ENCODE measurements at places on chromosomes 2 and 18. TPM values are rescaled to one million over a fixed set of nuclear protein-coding genes. Genes with fewer than 3 reads are reported as not detected.

The USP34 gene
- 70.0 TPM for total RNA-seq

DNA sequence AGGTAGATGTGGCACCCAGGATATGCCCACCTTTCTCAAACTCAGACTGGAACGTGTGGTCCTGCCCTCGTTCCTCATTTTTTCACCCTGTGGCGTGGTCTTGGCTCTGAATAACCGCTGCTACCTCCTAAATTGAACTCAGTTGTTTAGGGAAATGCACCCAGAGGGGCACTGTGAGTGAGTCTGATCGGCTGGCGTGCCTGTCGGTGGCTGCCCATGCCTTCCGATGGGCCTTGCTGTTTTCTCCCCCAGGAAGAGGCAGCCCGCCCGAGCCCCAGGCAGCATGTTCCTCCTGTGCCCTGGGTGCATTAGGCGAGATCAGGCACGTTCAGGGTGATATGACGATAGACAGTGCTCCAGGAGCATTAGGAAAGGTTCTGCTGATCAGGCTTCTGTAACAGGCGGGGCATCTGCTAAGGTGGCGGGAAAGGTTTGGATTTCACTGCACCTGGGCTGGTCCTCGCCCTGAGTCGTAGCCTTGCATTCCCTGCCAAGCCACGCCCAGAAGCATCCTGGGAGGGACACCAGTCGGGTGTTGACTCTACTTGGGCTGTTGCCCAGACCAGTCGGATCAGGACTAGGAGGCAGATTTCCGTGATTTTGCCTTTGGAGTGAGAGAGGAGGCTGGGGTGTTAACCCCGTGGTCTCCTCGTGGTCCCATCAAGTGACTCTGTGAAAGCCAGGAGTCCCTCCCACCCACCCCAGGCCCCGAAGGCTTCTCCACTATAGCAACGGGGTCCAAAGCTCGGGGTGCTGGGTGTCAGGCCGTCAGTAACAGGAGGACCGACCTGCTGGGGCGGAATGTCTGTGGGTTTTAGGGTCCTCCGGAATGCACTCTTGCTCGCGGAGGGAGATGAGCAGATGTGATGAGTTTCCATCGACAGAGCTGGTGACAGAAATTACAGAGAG, 75.1 kb downstream of the SH3BP4 start:
- DNase-seq = peak; percentile 69

The COPS7B gene
- total RNA-seq = 21.8 TPM

DNA sequence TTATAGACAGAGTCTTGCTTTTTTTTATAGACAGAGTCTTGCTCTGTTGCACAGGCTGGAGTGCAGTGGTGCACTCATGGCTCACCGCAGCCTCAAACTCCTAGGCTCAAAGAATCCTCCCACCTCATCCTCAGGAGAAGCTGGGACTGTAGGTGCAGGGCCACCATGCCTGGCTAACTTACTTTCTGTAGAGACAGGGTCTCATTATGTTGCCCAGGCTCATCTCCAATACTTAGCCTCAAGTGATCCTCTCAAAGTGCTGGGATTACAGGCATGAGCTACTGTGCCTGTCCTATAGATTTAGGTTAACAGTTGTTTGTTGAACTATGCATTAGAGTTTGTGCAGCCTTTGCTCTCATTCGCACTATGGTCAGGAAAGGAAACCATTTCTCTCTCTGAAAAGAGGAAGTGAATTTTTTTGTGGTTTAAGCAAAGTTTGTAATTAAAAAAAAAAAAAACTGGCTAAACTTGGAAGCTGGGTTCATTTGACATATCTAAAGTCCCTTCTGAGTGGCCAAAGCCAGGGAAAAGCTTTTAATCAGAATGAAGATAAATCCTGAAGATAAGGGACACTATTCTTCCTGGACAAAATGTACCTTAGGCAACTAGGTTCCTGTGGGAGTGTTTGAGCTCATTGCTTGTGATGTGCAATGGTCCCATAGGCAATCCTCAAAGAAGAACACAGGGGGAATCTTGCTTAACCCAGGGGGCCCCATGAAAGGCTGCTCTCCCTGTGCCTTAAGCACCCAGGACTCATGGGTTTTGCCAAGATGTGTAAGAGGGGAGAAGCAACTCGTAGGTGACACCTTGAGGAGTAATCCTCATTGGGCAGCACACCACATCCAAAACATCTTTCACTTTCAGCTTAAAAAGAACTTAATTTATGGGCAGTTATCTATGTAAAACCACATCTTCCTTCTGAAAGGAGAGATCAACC, 201.7 kb downstream of the MREG start:
- no peak for DNase-seq

The ADAM23 gene
- not detected for total RNA-seq

GRCh38 chr2:1492711-1493430, 79.6 kb downstream of the TPO start:
- DNase-seq = no peak

GRCh38 chr2:40282428-40282827, 169.5 kb downstream of the SLC8A1 start:
- peak; percentile 66 for DNase-seq

DNA sequence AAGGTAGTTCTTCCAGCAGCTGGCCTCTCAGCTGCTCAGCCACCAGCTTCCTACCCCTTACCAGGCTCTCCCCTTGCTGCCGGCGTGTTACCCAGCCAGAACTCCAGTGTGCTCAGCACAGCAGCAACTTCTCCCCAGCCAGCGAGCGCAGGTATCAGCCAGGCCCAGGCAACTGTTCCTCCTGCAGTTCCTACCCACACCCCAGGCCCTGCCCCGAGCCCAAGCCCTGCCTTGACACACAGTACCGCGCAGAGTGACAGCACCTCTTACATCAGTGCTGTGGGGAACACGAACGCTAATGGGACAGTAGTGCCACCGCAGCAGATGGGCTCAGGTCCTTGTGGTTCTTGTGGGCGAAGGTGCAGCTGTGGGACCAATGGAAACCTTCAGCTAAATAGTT, 52.0 kb downstream of the ZCCHC2 start:
- no peak for DNase-seq

GRCh38 chr2:61937886-61938285, 32.4 kb downstream of the COMMD1 start:
- DNase-seq = no peak

The PRKRA gene
- total RNA-seq = 82.5 TPM

The POTEI gene
- not detected for total RNA-seq

The COL4A3 gene
- 0.29 TPM for total RNA-seq

- no peak for DNase-seq
Observed at GRCh38 chr2:102253753-102254150, 57.6 kb upstream of the IL1RL1 start.

The DSG2 gene
- total RNA-seq = 0.10 TPM

DNA sequence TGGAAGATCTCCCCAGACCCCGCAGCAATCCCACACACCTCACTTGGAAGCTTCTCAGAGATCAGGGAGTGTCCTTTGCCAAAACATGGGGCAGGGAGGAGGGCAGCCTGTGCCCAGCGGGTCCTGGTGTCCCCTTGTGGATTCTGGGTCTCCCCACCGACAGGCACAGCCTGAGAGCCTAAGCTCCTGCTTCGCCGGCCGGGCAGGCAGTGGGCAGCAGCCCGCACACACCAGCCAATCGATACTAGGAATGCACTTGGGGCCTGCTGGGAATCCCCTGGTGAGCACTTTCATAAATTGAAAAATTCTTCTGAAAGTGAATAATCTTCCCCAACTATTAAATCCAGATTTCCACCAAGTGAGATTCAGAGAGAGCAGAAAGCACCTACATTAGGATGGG, 246.0 kb downstream of the ATAD2B start:
- no peak for DNase-seq

The ACADL gene
- not detected for total RNA-seq

DNA sequence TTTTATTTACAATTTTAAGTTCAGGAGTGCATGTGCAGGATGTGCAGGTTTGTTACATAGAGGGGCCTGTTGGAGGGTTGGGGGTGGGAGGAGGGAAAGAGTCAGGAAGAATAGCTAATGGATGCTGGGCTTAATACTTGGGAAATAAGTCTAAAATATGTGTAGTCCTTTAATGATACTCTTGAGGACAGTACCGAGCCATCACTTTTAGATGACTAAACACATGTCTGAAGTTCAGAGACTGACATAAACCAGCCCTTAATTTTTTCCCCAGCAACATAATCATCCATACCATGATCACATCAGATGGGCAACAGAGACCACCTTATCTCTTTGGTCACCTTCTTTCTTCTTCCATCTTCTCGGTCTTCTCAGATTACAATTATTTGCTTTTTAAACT, 189.1 kb upstream of the COL3A1 start:
- no peak for DNase-seq

GRCh38 chr2:51299370-51299769, 267.4 kb upstream of the NRXN1 start:
- DNase-seq = no peak

Data from RPMI7951 (cell line).